Activated CD8-positive, alpha-beta memory T cell treated with anti-CD3 and anti-CD28 coated beads for 24 hours (primary cell): ENCODE measurements at places on chromosomes 2 and 18.
A peak's percentile ranks its signal among the peaks of the same experiment; 100 is the strongest.

DNA sequence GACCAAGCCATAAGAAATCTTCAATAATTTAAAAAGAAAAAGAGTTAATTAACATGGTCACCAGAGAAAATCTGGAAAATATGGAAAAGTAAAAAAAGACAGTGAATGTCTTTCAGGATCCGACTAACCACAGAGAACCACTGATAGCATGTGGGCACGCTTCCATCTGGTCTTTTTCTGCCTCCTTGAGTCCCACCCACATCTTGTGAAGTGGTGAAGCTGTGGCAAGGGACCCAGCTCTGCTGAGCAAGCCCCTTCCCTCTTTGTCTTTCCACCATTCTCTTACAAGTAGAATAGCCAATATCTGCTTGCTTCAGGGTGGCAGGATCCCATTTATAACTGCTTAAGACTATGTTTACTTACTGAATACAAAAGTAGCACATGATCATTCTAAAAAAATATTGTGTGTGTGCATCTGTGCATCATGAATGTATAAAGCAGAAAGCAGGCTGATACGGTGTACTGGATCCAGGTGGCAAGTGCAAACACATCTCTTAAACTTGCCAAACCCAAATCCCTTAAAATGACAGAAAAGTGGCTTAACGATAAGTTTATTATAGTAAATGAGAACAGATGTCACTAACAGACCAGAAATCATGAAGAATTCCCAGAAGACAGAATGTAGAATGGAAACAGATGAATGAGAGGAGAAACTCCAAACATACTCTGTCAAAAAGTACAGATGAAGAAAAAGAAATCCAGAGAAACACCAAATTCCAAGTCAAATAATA is 52.3 kb downstream of the FOXI3 start:
- DNase-seq, result no peak

DNA sequence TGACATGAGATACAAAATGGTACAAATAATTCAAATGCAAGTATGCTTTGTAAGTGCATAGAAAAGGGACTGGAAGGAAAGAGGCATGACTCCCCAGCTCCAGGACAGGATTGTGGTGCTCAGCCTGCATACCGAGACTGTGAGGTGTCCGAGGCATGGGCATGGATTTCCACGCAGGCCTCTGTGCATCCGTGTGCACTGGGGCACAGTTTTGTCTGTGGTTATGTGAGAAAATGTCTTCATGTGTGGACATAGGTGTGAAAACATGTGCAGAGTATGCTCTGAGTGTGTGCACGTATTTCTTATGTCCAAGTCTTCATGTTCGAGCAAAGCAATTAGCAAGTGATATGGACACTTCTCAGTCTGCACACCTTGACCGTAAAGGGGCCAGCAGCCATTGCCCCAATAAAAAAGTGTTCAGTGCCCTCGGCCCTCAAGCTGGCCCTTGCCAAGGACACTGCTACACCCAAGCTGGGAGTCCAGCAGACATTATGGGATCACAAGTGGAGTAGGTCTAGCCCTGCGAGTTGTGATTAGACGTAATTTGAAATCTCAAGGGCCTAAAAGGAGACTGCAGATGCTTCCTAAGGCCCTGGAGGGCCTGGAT is 120.7 kb downstream of the CYP26B1 start:
- DNase-seq, result no peak

- DNase-seq, result peak; percentile 84
Measured at GRCh38 chr2:26346454-26347053, at the start of gene ADGRF3. TSS of gene ADGRF3 (minus strand) at chr2:26346789. CDS start at chr2:26346234, 555 bp downstream.

GRCh38 chr2:69116438-69116837 is 103.5 kb downstream of the ANTXR1 start:
- DNase-seq, result no peak

- DNase-seq, result no peak
Measured at GRCh38 chr2:241049739-241050623, 51.6 kb downstream of the SNED1 start.

GRCh38 chr18:53886058-53886457 is 338.4 kb downstream of the MBD2 start:
- no peak for DNase-seq

GRCh38 chr18:21134895-21135294 is 23.3 kb upstream of the ROCK1 start:
- no peak for DNase-seq

DNA sequence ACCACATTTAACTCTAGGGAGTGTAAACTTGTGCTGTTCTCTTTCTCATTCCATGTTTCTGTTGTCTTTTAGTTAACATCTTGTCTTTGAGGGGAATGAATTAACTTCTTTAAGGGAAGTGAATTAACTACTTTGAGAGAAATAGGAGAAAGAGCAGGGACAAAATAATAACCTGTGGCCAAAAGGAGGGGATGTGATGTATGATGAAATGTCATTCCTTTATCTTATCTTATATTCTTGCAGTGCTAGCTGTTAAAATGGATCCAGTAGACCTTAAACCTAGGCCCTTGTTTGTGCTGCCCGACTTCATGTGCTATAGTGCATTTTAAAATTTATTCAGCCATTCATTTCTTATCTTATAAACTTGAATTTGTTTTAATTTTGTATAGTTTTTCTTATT is 18.4 kb downstream of the ABI2 start:
- DNase-seq, result no peak

DNA sequence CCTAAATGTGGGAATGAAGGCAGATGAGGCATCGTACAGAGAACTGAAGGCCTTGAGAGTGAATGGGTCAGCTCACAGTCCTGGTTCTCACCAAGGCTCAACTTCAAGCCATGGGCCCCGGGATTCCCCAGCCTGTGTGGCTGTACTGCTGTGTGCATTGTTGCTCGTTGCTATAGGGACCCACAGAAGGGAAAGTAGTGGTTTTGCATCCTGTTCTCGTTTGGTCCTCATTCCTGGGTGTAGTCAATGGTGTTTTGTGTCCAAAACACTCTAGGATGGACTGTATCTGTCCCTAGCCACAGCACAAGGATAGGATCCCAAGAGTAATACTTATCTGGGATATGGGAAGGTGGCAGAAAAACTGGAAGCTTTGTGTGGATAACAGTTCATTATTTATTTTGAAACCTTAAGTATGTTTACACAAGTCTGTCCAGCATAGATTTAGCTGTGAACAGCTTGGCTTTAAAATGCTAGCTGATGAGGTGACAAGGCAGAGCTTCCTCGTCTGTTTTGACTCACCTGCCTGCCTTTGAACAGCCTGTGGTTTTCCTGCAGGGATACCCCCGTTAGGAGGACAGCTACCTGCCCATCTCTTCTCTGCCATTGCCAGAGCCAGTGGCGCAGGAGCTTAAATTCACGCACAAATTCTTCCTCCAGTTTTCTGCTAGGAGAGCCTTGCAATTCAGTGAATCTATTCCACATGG is 85.0 kb downstream of the WDSUB1 start:
- DNase-seq, result no peak

DNA sequence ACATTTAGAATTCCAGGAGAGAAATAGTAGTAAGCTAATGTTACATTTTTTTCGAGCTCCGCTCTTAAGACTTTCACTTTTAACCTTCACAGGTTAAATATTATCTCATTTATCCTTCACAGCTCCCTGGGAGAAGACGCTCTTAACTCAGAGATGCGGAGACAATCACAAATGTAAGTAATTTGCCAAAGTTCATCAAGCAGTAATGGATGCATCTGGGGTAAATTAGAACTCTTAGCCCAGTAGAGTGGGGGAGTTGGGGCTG is 168.5 kb downstream of the SPP2 start:
- DNase-seq, result no peak

- no peak for DNase-seq
Measured at GRCh38 chr18:41265047-41265446, 690.0 kb upstream of the PIK3C3 start.

DNA sequence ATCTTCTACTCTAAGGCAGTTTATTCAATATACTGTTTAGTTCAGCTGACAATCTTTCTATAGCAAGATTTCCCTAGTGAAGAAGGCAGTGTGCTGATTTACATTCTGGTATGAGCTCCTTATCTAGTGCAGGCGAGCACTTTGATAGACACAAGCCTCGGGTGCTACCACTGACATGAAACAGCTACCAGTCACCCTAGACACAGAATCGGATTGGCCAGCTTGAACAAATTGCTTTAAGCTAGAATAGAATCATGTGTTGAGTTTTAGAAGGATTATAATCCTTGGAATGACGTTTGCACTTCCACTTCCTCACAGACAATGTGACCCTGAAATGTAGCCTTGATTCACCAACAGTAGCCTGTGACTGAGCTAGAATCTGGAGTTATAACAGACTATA is 394.0 kb downstream of the EPHA4 start:
- no peak for DNase-seq

DNA sequence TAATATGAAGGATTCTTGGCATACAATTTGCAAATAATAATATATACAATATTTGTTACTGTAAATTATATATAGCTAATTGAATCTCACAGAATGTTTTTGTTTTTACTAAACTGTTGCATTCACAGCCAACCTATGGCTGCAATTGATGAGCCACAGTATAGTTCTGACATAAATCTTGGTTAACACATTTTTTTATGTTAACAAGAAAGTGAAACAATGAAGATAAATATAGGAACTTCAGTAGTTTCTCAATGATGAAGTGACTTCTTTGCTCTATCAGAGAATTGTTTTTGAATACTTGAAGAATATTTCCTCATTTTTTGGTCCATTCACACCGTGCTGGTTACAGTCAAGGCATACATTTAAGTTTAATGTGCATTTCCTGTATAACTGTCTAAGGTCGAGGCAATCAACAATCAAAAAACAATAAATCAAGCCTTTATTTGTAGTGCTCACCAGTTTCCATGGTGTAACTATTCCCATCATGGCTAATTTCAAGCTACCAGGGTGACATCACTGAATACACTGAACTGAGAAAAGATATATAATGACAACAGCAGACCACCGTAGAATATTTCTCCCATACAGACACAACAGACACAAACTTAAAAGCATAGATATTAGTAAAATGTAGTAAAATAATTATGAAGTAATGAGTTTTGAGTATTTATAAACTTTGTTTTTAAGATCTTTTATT is 12.9 kb upstream of the ETAA1 start:
- no peak for DNase-seq

DNA sequence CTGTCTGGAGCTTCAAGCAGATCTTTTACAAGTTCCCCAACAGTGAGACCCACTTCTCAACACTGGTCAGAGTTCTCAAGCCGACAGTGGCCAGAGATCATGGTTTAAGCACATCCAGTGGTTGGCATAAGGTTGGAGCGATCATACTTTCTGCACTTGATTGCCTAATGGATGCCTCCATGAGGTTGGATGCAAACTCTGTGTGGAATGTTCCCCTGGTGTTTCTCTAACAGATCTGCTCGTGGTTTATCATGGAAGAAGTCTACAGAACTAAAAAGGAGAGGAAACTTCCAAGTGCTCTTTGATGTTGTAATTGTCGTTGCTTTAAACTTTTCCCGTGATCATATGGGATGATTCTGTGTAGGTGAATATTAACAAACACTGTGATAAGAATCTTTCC is 60.7 kb downstream of the SH3RF3 start:
- DNase-seq, result peak; percentile 15

DNA sequence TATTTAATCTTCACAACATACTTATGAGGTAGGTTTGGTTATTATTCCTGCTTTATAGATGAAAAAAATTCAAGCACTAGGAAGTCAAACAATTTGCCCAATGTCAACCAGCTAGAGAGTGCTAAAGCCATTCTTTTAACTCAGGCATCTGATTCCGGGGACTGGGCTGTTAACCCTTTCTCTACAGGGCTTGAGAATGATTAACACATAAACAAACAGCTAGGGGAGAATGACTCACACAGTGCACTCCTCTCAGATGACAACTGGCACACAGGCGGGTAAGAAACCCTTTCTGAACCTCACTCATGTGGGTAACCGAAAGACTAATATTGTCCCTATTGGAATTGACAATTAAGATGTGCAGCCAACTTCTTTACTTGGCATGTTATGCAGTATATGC is 86.3 kb upstream of the FSHR start:
- no peak for DNase-seq

- no peak for DNase-seq
Measured at GRCh38 chr18:9079818-9080528, 22.5 kb upstream of the NDUFV2 start.

- no peak for DNase-seq
Measured at GRCh38 chr18:44705075-44705675, 24.5 kb downstream of the SETBP1 start.

DNA sequence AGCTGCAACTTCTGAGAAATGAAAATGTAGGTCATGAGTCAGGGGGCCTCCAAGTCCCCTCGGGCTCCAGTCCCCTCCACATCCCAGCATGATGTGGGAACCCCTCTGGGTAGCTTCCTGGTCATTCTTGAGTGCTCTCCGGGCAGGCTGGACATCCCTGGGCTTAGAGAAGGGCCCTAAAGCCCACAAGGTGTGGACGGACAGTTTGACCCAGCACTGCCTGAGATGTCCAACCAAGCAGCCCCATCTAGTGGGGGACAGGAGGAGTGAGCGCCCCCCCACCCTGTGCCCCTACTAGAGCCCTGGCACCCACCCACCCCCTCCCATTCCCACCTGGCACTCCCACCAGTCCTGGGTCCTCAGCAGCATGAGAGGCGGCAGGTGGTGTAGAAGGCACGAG is 46.0 kb downstream of the CYP27C1 start:
- DNase-seq, result no peak

DNA sequence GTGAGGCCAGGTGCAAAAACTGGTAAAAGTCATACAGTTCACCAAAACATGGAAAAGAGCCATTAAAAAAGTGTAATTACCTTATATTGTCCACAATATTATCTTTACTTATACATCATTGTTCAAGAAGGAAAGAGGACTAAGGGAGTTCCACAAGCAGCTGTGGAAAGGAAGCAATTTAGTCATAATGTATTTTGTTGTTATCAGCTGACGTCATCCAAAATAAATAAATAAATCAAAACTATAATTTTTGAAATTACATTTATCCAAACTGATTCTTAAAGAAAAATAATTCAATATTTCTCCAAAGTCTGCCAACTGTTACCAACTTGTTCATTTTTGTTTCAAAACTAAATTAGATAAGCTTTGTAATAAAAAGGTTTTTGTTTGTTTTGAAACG is 256.1 kb upstream of the CNTNAP5 start:
- DNase-seq, result no peak

DNA sequence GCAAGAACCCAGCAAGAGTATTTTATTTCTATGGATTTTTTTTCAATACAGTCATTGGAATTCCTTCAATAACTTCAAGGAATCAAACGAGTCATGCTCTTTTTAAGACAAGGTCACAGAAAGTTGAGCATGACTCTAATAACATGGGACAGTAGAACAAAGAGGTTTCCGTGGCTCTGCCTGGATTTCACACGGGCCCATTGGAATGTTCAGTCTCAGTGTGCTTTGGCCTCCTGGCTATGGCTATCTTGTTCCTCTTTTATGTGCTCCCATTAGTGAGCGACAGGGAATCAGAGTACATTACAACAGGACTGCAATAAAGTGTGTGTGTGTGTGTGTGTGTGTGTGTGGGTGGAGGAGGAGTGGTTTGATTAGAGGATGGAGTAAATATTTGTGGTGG is 312.4 kb downstream of the DCC start:
- DNase-seq, result no peak

DNA sequence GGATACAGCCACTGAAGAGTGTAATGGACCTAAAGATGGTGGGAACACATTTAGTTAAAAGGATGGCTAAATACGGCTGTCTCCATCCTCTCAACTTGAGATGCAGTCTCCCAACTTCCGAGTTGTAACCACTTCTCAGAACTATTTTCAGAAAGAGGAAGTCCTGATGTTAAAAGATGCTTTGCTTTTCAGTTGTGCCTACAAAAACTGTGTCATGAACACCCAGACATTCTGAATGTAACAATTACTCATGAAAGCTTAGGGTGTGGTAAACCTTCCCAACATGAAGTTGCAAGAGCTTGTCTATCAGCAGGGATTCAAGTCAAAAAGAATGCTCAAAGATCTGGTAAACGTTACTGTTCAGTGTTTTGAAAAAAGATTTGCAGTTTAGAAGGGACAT is 147.9 kb downstream of the DOCK10 start:
- no peak for DNase-seq
